Peyer's patch (tissue), 4 donors: ENCODE measurements at places on chromosomes 4 and X.
A peak's percentile ranks its signal among the peaks of the same experiment; 100 is the strongest.

DNA sequence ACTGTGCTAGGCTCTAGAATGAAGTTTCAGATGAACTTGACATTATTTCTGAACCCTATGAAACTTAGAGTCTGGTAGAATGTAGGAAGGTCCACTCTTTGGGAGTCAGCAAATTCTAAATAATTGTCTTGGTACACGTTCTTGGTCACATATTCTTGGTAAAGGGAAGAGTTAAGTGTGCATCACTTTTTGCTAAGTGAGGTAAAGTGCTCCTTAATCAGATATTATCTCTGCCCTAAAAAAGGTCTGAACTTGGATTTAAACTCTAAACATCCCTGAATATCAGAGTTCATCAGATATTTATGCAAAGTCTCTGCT is 7.2 kb downstream of the OCIAD2 start:
- no peak for DNase-seq

DNA sequence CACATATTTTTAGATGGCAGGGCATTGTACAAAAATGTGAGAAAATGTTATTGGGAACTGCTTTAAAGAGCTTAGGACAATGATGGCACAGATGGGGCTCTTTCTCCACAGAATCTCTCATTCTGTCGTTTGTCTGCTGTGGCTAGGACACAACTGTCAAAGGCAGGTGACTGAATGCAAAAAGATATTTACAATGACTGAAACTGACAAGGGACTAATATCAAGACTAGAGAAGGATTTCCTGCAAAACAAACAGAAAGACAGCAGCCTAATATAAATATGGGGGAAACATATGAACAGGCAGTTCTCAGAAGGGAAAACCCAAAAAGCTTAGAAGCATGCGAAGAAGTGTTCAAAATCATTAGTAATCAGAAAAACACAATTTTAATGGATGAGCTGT is 177.5 kb upstream of the AFF2 start:
- DNase-seq = no peak

DNA sequence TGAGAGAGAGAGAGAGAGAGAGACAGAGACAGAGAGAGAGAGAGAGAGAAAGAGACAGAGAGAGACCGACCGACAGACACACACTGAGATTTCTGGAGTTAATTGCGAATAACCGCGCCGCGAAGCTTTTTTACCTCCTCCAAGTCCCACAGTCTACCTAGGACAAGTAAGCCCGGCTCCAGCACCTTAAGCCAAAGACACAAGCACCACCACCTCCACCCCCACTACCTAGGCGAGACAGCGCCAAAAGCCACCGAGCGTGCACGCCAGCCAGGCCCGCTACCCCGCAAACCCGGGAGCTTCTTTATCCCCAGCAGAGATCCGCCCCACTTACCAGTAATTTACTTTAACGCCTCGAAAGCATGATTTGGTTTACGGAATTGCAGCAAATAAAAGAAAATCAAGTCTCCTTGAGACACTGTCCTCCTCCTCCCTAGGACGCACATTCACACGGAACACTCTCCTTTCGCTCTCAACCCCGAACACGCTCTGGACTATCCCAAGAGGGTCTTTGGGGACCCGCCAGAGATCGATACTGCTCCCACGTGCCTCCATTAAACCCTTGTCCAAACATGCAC is 649.6 kb upstream of the DIPK2B start:
- DNase-seq = no peak

GRCh38 chr4:122588453-122589238 is 32.2 kb downstream of the IL21 start:
- DNase-seq = no peak

GRCh38 chrX:118652717-118653116 is 74.7 kb upstream of the IL13RA1 start:
- DNase-seq = no peak

GRCh38 chr4:173835903-173836302 is 305.9 kb upstream of the HAND2 start:
- DNase-seq = no peak

DNA sequence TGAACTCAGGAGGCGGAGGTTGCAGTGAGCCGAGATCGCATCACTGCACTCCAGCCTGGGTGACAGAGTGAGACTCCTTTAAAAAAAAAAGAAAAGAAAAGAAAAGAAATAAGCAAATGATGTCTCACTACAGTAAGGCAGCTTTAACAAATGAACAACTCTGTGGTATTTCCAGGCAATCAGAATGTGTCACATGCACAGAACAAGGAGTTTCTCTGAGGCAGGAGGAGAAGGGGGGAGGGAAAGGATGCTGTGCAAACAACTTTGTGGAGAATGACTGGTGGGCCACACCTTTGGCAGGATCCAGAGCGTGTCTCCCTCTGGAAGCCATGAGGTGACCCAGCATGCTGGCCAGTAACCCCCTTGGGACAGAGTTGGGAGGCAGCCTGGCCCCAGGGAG is 57.6 kb downstream of the RAI2 start:
- no peak for DNase-seq

DNA sequence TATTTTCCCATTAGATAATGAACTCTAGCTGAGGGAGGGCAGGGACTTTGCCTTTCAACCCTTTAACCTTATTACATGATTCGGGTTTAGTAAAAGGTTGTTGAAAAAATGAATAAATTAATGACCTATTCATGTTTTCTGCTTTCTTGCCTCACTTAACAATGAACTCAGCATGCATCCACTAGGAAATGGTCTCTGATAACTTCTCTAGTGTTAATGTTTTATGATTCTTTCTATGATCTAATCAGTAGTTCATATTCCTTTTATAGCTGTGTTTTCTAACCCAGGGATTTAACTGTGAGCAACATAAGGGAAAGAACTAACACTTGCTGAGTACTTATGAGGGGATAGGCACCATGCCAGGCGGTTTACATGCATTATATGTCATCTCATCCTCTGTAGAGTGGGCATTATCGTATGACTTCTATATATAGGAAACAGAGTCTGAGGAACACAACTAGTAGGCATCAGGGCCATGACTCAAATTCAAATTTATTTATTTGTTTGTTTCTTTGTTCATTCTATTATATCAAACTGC is 236.7 kb upstream of the MAB21L2 start:
- no peak for DNase-seq

- peak; percentile 57 for DNase-seq
Measured at GRCh38 chr4:78642934-78643333, 91.4 kb downstream of the ANXA3 start.

DNA sequence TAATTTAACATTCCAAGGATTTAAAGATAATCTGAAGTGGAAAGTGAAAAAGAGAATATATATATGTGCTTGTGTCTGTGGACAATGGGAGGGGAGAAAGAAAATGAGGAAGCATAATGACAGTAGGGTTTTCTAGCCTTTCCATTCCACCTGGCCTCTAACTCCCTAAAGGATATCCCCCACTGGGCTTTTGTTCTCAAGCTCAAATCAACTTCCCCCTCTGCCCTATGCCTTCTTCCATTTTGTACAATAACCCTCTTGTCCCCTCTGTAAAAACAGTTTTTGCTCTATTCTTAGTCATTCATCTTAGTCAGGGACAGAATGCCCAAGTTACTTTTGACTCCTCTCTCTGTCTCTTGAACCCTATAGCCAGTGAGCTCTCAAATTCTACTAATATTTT is 23.6 kb downstream of the ANTXR2 start:
- no peak for DNase-seq

GRCh38 chrX:148784856-148785255 is 284.4 kb downstream of the AFF2 start:
- DNase-seq = no peak
